ENCODE measurements at places on chromosomes 16 and 17. TPM values are rescaled to one million over a fixed set of nuclear protein-coding genes. Genes with fewer than 3 reads are reported as not detected.
A peak's percentile ranks its signal among the peaks of the same experiment; 100 is the strongest.

ZNF624 gene
- total RNA-seq: 2.9 TPM

ITGAD gene
- 0.12 TPM for total RNA-seq

SYNGR3 gene
- 11.5 TPM for total RNA-seq

SYCE1L gene
- 25.7 TPM for total RNA-seq

IGF2BP1 gene
- total RNA-seq: 0.91 TPM

CNTNAP1 gene
- 6.4 TPM for total RNA-seq

TMEM114 gene
- not detected for total RNA-seq

PRCD gene
- not detected for total RNA-seq

FA2H gene
- 11.1 TPM for total RNA-seq

SAT2 gene
- total RNA-seq: 54.9 TPM

GRCh38 chr16:86826941-86827340, 248.6 kb downstream of the FOXL1 start:
- H3K4me3 ChIP-seq: no peak overlapping the region
- H3K36me3 ChIP-seq: no peaks in the 10 kb centered on the region
- H3K27me3 ChIP-seq: peaks cover 76% of the 10 kb centered on the region

GRCh38 chr16:15041271-15042004, 14.4 kb downstream of the NTAN1 start:
- H3K4me3 ChIP-seq: no peak overlapping the region
- no peak for DNase-seq
- no peaks in the 10 kb centered on the region for H3K27me3 ChIP-seq

DNA sequence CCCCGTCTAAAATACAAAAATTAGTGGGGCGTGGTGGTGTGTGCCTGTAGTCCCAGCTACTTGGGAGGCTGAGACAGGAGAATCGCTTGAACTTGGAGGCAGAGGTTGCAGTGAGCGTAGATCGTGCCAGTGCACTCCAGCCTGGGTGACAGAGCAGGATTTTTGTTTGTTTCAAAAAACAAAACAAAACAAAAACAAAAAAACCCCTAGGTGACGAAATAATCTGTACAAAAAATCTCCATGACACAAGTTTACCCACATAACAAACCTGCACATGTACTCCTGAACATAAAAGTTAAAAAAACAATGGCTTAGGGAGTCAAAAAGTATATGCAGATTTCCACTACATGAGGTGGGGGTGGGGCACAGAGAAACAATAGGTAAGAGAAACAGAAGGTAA, 140.5 kb upstream of the ASIC2 start:
- no peak overlapping the region for H3K27ac ChIP-seq
- no peaks in the 10 kb centered on the region for H3K27me3 ChIP-seq
- H3K4me3 ChIP-seq: no peak overlapping the region
- no peaks in the 10 kb centered on the region for H3K4me1 ChIP-seq
- no peaks in the 10 kb centered on the region for H3K36me3 ChIP-seq

DNA sequence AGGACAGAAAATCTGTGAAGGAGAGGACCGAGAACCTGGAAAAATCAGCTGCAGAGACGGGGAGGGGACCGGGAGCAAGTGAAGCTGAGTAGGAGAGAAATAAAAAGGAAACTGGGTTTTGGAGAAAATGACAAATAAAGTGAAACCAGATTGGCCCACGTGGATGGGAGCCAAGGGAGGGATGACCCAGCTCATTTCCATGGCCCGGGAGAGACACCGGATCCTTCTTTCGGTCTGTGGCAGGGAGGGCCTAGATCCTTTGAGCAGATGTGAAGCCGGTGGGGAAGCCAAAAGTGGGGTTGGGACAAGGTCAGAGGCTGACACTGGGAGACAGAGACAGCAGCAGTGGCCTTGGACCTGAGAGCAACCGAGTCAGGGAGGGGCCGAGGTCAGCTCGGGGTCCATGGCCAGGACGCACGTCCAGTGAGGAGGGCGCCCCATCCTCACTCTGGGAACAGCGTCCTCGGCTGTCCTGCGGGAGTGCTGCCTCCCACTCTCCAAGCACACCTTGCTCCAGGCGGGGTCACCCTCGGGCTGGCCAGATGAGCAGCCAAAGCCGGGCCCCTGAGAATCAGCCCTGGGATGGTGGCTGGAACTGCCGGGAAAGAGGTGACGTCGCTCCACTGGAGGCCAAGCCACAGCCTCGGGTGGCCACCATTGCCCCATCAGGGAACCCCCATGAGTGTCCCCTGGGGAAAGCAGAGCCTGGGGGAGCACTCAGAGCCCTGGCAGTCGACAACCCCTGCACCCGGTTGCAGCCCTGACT, 50.8 kb upstream of the CDR2 start:
- H3K4me3 ChIP-seq: no peak overlapping the region
- no peaks in the 10 kb centered on the region for H3K36me3 ChIP-seq
- no peak for DNase-seq
- no peak overlapping the region for H3K27ac ChIP-seq

- no peaks in the 10 kb centered on the region for H3K4me1 ChIP-seq
- no peak overlapping the region for H3K27ac ChIP-seq
- DNase-seq: no peak
- no peaks in the 10 kb centered on the region for H3K27me3 ChIP-seq
These were observed 30.8 kb upstream of the ABCA5 start for GRCh38 chr17:69357701-69358100.

- H3K36me3 ChIP-seq: peaks cover 11% of the 10 kb centered on the region
- H3K4me1 ChIP-seq: no peaks in the 10 kb centered on the region
- no peak overlapping the region for H3K4me3 ChIP-seq
- no peaks in the 10 kb centered on the region for H3K27me3 ChIP-seq
- H3K27ac ChIP-seq: no peak overlapping the region
These were observed 13.5 kb downstream of the NMRAL1 start for GRCh38 chr16:4460936-4461249.

DNA sequence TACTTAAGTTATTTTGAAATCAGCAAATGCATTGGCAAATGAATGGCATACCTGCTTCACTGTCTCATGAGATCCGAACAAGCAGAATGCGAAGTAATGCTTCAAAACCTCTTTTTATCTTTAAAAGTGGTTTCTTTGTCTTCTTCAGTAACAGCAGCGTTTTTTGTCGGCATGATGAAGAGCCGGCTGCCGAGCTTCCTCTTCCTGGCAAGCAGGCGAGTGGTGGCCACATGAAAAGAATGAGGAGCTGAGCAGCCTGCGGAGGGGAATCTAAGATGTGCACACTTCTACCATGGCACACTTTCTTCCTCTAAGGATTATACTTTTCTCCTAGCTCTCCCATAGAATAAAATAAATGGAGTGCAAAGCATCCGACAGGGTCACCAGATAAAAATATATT, 42.4 kb upstream of the AKTIP start:
- H3K36me3 ChIP-seq: no peaks in the 10 kb centered on the region
- no peak for DNase-seq
- no peaks in the 10 kb centered on the region for H3K27me3 ChIP-seq
- no peak overlapping the region for H3K4me3 ChIP-seq
- H3K27ac ChIP-seq: no peak overlapping the region
- H3K4me1 ChIP-seq: peaks cover 9% of the 10 kb centered on the region

DNA sequence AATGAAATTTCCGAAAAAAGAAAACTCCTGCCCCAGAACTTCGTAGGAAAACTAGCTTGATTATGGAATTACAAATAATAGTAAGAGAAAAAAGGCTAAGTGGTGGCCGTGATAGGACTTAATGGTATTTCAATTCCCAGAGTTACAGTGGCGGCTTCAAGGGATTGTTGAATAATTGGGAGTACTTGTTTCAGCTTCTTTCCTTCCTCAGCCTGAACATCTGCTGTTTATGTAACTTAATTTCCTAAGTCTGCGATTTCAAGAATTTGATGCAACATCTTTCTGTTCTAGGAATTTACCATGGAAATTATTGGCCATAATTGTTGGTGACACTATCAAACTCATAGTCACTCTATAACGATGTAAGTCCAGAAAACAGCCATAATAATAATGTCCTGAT, 684 bp upstream of the APPBP2 start:
- H3K27ac ChIP-seq: peak overlapping the region; percentile 91
- H3K4me3 ChIP-seq: peak overlapping the region; percentile 92
- no peak for DNase-seq
- peaks cover 17% of the 10 kb centered on the region for H3K4me1 ChIP-seq
- no peaks in the 10 kb centered on the region for H3K27me3 ChIP-seq
- 0 out of 2 replicates have a peak, but pooled peaks cover 4% of the 10 kb centered on the region for H3K36me3 ChIP-seq

- H3K4me3 ChIP-seq: no peak overlapping the region
- H3K27me3 ChIP-seq: peaks cover 34% of the 10 kb centered on the region
- H3K4me1 ChIP-seq: no peaks in the 10 kb centered on the region
These were observed 45.9 kb downstream of the SLC6A2 start for GRCh38 chr16:55701442-55702319.

- H3K4me3 ChIP-seq: no peak overlapping the region
- no peak overlapping the region for H3K27ac ChIP-seq
- no peak for DNase-seq
- H3K4me1 ChIP-seq: no peaks in the 10 kb centered on the region
- no peaks in the 10 kb centered on the region for H3K27me3 ChIP-seq
These were observed 18.5 kb upstream of the DNAJA2 start for GRCh38 chr16:46991729-46992704.

DNA sequence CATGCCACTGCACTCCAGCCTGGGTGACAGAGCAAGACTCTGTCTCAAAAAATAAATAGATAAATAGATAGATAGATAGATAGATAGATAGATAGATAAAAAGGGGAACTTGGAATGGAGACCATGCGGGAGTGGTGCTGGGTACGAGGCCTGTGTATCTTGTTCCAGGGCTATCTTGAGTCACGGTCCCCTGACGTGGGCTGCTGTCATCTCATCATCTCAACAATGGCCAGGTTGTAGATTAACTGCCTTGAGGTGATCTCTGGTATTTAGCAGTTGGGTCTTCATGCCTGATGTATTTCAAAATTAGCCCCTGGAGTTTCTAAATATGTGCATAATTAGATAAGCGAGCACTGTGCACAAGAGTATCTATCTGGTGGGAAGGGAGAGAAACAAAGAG, 212.1 kb downstream of the CDRT15L2 start:
- H3K4me1 ChIP-seq: no peaks in the 10 kb centered on the region
- no peaks in the 10 kb centered on the region for H3K27me3 ChIP-seq
- H3K27ac ChIP-seq: no peak overlapping the region
- DNase-seq: no peak

GRCh38 chr17:81096741-81097133, 61.8 kb downstream of the BAIAP2 start:
- H3K4me3 ChIP-seq: peak overlapping the region; percentile 53
- peak overlapping the region; percentile 95 for H3K27ac ChIP-seq
- no peaks in the 10 kb centered on the region for H3K27me3 ChIP-seq
- peaks cover 71% of the 10 kb centered on the region for H3K4me1 ChIP-seq
- H3K36me3 ChIP-seq: no peaks in the 10 kb centered on the region

DNA sequence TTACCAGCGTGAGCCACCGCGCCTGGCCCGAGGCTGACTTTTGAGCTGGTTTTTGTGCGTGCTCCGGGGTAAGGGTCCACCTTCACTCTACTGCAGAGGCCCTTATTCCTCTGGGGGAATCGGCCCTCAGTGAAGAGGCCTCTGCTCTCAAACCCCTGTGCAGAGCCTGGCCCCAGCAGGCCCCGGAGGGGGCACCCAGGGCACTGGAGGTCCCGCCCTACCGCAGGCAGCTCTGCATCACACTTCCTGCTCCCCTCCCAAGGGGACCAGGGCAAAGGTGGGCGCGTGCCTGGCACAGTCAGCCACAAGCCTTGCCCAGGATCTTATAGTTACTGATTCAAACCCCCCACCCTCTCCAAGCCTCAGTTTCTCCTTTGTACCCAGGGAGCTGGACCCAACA, 3.6 kb upstream of the UBE2I start:
- H3K36me3 ChIP-seq: no peaks in the 10 kb centered on the region
- DNase-seq: no peak
- H3K4me3 ChIP-seq: no peak overlapping the region
- H3K27me3 ChIP-seq: no peaks in the 10 kb centered on the region

GRCh38 chr17:37310940-37311339, 64.8 kb upstream of the C17orf78 start:
- H3K4me3 ChIP-seq: no peak overlapping the region
- peaks cover 4% of the 10 kb centered on the region for H3K36me3 ChIP-seq
- no peak for DNase-seq
- no peaks in the 10 kb centered on the region for H3K4me1 ChIP-seq
- H3K27me3 ChIP-seq: no peaks in the 10 kb centered on the region

- no peaks in the 10 kb centered on the region for H3K27me3 ChIP-seq
- H3K36me3 ChIP-seq: no peaks in the 10 kb centered on the region
- H3K4me3 ChIP-seq: no peak overlapping the region
- DNase-seq: no peak
These were observed 11.3 kb upstream of the LDHD start for GRCh38 chr16:75127713-75128415.

DNA sequence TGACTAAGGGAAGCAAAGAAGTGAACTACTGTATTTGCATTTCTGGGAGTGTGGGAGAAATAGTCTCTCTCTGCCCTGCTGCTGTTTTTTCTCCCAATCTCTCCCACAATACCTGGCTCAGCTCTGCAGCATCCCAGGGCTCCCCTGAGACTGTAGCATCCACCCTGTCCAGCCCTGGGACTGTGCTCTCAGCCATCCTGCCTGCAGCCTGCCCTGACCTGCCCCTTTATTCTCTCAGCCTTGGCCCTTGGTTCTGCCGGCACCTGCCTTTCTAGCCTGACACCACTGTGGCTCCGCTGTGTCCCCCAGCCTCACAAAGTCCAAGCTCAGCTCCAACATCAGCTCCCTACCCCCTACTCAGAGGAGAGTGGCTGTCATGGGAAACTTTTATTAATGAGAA, 1.9 kb downstream of the PDILT start:
- DNase-seq: no peak
- no peak overlapping the region for H3K4me3 ChIP-seq
- no peaks in the 10 kb centered on the region for H3K27me3 ChIP-seq
- H3K4me1 ChIP-seq: no peaks in the 10 kb centered on the region
- H3K36me3 ChIP-seq: no peaks in the 10 kb centered on the region

DNA sequence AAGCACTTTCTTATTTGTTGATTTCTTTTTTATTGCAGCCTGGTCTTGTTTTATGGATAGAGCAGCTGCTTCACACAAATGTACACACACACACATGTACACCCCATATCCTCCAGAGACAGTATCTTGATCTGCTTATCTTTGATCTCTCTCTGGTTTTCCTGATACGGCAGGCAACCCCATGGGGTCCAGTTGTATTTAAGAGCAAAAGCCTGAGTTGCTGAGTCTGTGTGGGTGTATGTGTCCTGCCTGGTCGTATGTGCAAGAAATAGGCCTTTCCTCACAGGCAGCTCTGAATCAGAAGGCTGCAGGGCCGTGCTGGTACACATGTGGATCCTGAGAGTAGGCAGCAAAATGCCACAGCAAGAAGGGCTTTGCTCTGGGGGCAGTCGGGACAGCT, 14.6 kb upstream of the LGALS9 start:
- H3K27ac ChIP-seq: no peak overlapping the region
- H3K4me1 ChIP-seq: no peaks in the 10 kb centered on the region
- DNase-seq: no peak
- H3K27me3 ChIP-seq: no peaks in the 10 kb centered on the region
- peaks cover 4% of the 10 kb centered on the region for H3K36me3 ChIP-seq

GRCh38 chr16:85573696-85574641, 39.2 kb upstream of the GSE1 start:
- no peak overlapping the region for H3K4me3 ChIP-seq
- no peaks in the 10 kb centered on the region for H3K36me3 ChIP-seq
- H3K27ac ChIP-seq: no peak overlapping the region
- H3K4me1 ChIP-seq: peaks cover 22% of the 10 kb centered on the region

- peaks cover 13% of the 10 kb centered on the region for H3K4me1 ChIP-seq
- no peaks in the 10 kb centered on the region for H3K27me3 ChIP-seq
- no peak for DNase-seq
- H3K36me3 ChIP-seq: no peaks in the 10 kb centered on the region
These were observed 78.9 kb upstream of the LHX1 start for GRCh38 chr17:36858119-36859002.

- H3K4me1 ChIP-seq: peaks cover 21% of the 10 kb centered on the region
- no peak for DNase-seq
- H3K27me3 ChIP-seq: no peaks in the 10 kb centered on the region
- no peak overlapping the region for H3K27ac ChIP-seq
- H3K4me3 ChIP-seq: no peak overlapping the region
These were observed 72.5 kb downstream of the MPRIP start for GRCh38 chr17:17114592-17115225.
